ENCODE measurements at places on chromosomes 1 and 21. TPM values are rescaled to one million over a fixed set of nuclear protein-coding genes. Genes with fewer than 3 reads are reported as not detected.
A peak's percentile ranks its signal among the peaks of the same experiment; 100 is the strongest.

DNA sequence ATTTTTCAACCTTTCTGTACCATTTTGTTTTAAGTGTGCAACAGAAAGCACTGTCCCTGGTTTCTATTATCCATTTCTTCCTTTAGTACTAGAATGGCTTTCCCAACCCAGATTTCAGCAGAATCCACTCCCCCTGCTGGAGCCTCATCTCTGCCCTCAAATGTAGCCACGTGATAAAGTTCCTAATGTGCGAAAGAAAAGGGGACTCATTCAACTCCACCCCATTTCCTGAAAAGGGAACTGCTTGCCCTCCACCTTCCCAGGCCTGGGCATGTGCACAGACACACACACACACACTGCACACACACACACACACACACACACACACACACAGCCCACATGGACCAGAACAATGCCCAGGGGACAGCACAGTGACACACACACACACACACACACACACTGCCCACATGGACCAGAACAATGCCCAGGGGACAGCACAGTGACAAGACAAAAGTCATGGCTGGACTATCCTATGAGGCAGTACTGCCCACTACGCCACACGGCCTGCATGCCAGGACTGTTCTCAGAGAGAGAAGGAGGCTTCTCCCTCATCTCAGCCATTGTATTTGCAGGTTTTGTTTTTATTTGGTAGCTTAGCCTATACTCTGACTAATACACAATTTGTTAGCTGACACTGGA lies 33.2 kb downstream of the PACC1 start:
- no peak for DNase-seq

DNA sequence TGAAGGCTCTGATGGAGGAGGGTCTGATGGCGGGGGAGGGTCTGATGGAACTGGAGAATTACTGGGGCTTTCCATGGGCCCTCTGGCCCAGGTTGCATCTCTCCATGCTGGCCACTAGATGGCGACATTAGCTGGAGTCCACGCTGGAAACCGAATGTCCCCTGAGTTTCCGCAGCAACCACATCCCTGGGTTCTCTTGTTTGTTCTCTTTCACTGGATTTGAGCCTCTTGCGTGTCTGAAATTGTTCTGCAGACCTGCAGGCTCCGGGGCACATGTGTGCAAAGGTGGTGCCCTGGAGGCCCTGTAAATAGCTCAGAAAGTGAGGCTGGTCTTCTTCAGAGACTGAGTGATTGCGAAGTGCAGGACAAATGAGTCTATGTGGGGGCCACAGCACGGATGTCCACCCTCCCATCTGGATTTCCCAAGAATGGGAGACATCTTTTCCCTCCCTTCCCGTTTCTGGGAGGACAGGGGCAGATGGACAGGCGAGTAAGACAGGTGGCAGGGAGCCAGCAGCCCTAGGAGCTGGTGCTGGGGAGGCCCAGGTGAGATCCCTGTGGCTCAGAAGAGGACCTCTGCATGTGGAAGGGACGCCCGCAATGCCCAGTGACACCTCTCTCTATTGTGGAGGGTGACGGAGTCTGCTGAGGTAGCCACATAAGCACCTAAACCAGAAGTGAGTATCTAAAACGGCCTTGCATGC lies 73.2 kb upstream of the ABCG1 start:
- DNase-seq = peak; percentile 51

GRCh38 chr1:21868941-21869454 lies 56.9 kb downstream of the LDLRAD2 start:
- DNase-seq = no peak

DNA sequence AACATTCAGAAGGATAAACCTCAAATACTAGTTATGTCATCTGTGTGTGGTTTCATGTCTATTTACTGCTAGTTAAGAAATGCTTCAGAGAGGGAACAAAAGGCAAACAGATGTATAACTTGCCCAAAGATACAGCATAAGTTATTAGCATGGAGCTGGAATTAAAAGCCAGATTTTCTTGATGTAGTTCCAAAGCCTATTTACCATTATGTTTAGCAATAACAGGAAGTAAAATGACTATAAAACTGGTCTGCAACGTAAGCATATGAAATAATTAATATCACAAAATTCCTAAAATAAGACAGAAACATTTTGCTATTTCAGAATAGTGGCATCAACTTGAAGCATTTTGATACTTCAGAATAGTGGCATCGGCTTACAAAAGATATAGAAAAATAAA lies 1232.8 kb downstream of the NCAM2 start:
- DNase-seq = no peak

- DNase-seq = no peak
These were observed 115.9 kb downstream of the KCND3 start for GRCh38 chr1:111873460-111874030.

GRCh38 chr21:27382404-27382803 lies 415.5 kb upstream of the ADAMTS5 start:
- no peak for DNase-seq

- no peak for DNase-seq
These were observed 49.7 kb upstream of the HMGB4 start for GRCh38 chr1:33814166-33814565.

DNA sequence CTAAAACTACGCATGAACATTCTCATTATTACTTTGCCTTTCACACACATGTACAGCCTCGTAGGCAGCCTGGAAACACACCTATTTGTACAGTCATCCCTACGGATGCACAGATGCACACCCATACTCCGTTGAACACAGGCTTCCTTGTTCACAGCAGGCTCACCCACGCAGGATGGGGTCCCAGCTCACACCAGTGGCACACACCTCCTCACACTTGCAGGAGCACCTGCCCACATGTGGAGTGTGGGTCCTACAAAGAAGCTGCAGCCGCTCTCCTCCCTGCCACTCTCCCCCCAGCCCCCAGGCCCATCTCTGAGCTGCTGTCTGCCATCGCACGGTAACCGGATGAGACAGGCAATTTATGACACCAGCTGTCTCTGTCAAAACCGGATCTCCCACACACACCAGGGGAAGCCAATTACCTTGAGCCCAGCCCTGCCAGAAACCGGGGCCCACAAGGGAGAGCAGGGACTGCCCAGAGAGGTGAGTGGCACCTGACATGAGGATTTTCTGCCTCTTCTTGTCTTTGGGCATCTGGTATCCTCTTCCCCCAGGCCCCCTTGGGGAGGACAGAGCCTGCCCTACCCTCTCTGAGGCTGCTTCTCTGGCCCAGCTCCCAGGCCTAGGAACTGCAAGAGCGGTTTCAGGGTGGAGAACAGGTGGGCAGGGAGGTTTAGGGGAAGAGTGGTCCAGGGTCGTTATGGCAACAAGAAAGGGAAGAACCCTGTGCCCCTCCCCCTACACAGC lies 175.4 kb downstream of the IGSF21 start:
- DNase-seq = no peak

GRCh38 chr1:61268546-61269240 lies 186.3 kb downstream of the NFIA start:
- DNase-seq = no peak

DNA sequence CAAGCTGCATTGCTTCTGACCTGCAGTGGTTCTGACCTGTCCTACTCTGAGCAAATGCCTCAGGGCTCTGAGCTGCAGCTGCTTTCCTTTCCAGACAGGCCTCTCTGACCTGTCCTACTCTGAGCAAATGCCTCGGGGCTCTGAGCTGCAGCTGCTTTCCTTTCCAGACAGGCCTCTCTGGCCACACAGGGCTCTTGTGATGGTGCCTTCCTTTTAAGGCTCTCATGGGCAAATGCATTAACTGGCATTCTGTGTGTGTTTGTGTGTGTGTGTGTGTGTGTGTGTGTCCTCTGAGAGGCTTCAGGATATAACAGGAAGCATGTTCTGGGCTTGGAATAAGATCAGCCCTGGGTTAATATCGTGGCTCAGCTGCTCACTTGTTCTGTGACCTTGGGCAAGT lies 131.3 kb downstream of the NTPCR start:
- DNase-seq = no peak

GRCh38 chr1:85330214-85330631 lies 53.8 kb upstream of the BCL10 start:
- DNase-seq = no peak

GRCh38 chr1:27154991-27155781 lies at the start of gene SLC9A1:
TSS of gene SLC9A1 (minus strand) at chr1:27155125. CDS start at chr1:27154334, 791 bp downstream.
- peak; percentile 86 for DNase-seq

DNA sequence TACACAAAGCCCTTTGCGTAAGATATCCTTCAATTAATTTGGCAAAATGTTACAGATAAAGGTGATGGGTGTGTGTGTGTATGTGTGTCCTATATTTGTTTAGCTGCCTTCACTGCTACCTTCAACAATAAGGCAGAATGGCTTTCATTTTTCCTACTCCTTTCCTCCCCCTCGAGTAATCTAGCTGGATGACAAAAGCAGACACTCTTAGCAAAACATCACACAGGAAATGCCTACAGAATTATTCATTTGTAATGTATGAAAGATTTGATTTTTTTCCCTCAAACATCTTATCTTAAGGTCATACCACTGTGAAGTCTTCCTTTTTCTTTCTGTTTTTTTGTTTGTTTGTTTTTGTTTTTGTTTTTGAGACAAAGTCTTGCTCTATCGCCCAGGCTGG lies 10.6 kb downstream of the PTPN22 start:
- DNase-seq = no peak

GRCh38 chr1:235866205-235866912 lies at the start of gene LYST:
TSS of gene LYST (minus strand) at chr1:235866906. CDS start at chr1:235830417, 36,489 bp downstream.
- no peak for DNase-seq

Gene LEMD1
- 3.2 TPM for polyA plus RNA-seq

Gene LCE1A
- polyA plus RNA-seq = not detected

Gene SHE
- 10.9 TPM for polyA plus RNA-seq

Gene KIF21B
- polyA plus RNA-seq = 3.0 TPM

Gene GSTM1
- 3.0 TPM for polyA plus RNA-seq

Gene CNKSR1
- polyA plus RNA-seq = 15.4 TPM

Gene VWA1
- 65.2 TPM for polyA plus RNA-seq

Gene GBP6
- not detected for polyA plus RNA-seq

Gene PALMD
- 2.2 TPM for polyA plus RNA-seq

Data from right renal pelvis (tissue), 4 donors.